ENCODE measurements at places on chromosomes 1 and 21.

DNA sequence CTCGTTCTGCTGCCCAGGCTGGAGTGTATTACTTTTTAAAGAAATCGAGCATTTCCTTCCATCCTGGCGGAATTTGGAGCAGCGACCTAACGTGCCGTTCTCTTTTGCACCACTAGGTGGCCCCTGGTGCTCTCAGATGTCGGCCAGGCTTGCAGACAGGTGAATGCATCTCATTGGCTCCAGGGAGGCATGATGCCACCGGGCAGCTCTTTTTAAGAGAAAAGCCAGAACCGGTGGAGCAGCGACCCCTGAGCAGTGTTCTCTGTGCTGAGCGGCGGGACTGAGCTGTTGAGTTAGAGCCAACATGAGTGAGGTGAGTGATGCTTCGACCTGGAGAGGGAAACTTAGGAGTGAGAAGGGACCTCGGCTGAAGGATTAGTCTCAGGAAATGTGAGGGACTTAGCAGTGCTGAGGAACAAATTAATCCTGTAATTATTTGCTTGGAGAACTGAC is at the start of gene PCP4:
TSS of gene PCP4 (plus strand) at position 241 of the 453 bp plus-strand sequence. CDS start at position 305, 64 bp downstream.
- H3K36me3 ChIP-seq: no peaks in the 10 kb centered on the region
- H3K4me1 ChIP-seq: peaks cover 6% of the 10 kb centered on the region
- H3K4me3 ChIP-seq: peak within 1 kb of the TSS; percentile 3
- peaks cover 25% of the 10 kb centered on the region for H3K27me3 ChIP-seq
- DNase-seq: peak; percentile 64

GRCh38 chr1:160753594-160753993 is 14.5 kb downstream of the SLAMF7 start:
- no peaks in the 10 kb centered on the region for H3K36me3 ChIP-seq
- no peak for DNase-seq
- no peak overlapping the region for H3K4me3 ChIP-seq
- no peak overlapping the region for H3K27ac ChIP-seq

- H3K27ac ChIP-seq: no peak overlapping the region
- H3K4me3 ChIP-seq: no peak overlapping the region
- no peak for DNase-seq
- peaks cover 10% of the 10 kb centered on the region for H3K4me1 ChIP-seq
- no peaks in the 10 kb centered on the region for H3K27me3 ChIP-seq
Measured at GRCh38 chr21:33302796-33303195, 22.0 kb upstream of the IFNAR1 start.

GRCh38 chr1:177873238-177873637 is 96.6 kb downstream of the SEC16B start:
- DNase-seq: no peak
- H3K27me3 ChIP-seq: peaks cover 56% of the 10 kb centered on the region
- no peak overlapping the region for H3K27ac ChIP-seq
- H3K4me1 ChIP-seq: peaks cover 21% of the 10 kb centered on the region
- H3K4me3 ChIP-seq: no peak overlapping the region

DNA sequence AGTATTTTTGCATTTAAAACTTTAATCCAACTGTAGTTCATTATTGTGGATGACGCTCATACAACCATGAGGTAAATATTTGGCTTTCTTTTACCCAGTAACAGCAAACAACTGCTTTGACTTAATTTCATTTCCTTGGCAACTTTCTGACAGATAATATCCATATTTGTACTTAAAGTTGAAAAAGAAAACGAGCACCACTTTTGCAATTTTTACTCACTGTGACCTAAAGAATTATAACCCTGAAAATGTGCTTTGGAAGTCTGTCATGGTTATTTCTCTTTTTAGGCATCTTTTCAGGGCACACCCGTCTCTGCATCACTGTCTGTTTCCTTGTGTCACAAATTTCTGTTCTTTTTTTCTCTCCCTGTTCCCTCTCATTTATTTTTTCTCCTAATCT is 918 bp upstream of the CD2 start:
- H3K4me3 ChIP-seq: no peak overlapping the region
- H3K36me3 ChIP-seq: no peaks in the 10 kb centered on the region
- H3K27ac ChIP-seq: no peak overlapping the region
- no peaks in the 10 kb centered on the region for H3K27me3 ChIP-seq
- no peak for DNase-seq

- no peak for DNase-seq
- no peak overlapping the region for H3K27ac ChIP-seq
- H3K4me1 ChIP-seq: no peaks in the 10 kb centered on the region
- no peak overlapping the region for H3K4me3 ChIP-seq
Measured at GRCh38 chr1:71350330-71350729, 269.5 kb upstream of the ZRANB2 start.

DNA sequence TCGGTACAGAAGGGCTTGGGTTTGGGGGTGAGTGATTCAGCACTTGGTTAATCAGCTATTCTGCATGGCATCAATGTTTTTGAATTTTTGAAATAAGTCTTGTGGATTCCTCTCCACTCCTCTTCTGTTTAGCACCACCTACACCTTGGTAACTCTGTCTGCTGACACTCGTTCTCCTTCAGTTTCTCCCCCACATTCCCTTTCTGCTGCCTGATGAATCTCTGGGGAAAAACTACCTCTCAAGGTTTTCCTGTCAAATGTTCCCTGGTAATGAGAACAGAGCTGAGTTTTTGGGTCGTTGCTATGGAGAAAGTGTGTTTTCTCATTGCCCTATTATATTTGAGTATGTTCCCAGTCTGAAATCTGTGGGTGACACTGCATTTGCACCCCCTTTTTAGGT is 108.2 kb downstream of the GABPA start:
- H3K4me1 ChIP-seq: peaks cover 2% of the 10 kb centered on the region
- no peak overlapping the region for H3K27ac ChIP-seq
- DNase-seq: no peak
- H3K4me3 ChIP-seq: no peak overlapping the region

DNA sequence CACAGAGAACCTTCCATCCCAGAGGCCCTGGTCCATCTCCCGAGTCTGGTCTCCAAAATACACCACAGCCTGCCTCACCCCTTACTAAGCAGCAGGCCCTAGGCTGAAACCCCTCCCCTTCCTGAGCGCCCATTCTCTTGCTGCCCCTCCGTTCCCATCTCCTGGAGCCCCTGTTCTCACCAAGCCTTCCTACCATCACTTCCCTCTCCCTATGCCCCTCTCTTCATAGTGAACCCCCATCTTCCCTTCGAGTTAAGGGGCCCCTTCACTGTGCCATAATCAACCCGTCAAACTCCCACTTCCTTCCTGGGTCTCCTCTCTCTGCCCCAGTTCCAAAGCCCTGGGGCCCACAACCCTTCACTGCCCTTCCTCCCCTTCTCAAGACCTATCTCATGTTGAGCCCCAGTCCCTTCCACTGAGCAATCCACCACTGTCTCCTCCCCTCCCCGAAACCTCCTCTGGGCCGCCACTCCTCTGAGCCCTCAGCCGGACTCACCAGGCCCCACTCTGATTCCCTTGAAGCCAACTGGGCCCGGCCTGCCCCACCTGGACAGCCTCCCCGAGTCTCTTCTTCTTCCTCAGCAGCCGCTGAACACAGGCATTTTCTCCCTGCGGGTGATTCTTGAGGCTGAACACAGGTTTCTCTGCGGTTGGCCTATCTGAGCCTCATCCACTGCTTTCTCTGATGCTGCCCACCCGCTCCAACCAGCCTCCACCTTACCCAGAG is 42.2 kb upstream of the WASF2 start:
- H3K27ac ChIP-seq: peak overlapping the region; percentile 49
- H3K4me1 ChIP-seq: peaks cover 26% of the 10 kb centered on the region
- peaks cover 9% of the 10 kb centered on the region for H3K36me3 ChIP-seq
- no peaks in the 10 kb centered on the region for H3K27me3 ChIP-seq
- no peak overlapping the region for H3K4me3 ChIP-seq

GRCh38 chr1:108590957-108591356 is 31.1 kb downstream of the EEIG2 start:
- no peaks in the 10 kb centered on the region for H3K27me3 ChIP-seq
- no peak overlapping the region for H3K4me3 ChIP-seq
- H3K36me3 ChIP-seq: no peaks in the 10 kb centered on the region
- no peak overlapping the region for H3K27ac ChIP-seq
- H3K4me1 ChIP-seq: peaks cover 18% of the 10 kb centered on the region
- DNase-seq: no peak

GRCh38 chr1:208942394-208943130 is 641.0 kb upstream of the CAMK1G start:
- no peak overlapping the region for H3K4me3 ChIP-seq
- H3K4me1 ChIP-seq: no peaks in the 10 kb centered on the region
- no peaks in the 10 kb centered on the region for H3K36me3 ChIP-seq
- no peaks in the 10 kb centered on the region for H3K27me3 ChIP-seq
- no peak for DNase-seq

- H3K4me3 ChIP-seq: no peak overlapping the region
- H3K36me3 ChIP-seq: peaks cover 2% of the 10 kb centered on the region
- H3K4me1 ChIP-seq: peaks cover 41% of the 10 kb centered on the region
- no peaks in the 10 kb centered on the region for H3K27me3 ChIP-seq
- DNase-seq: no peak
Measured at GRCh38 chr1:109931911-109932636, 21.4 kb downstream of the CSF1 start.

- peak overlapping the region; percentile 58 for H3K27ac ChIP-seq
- DNase-seq: no peak
- H3K4me1 ChIP-seq: peaks cover 32% of the 10 kb centered on the region
- no peak overlapping the region for H3K4me3 ChIP-seq
- no peaks in the 10 kb centered on the region for H3K36me3 ChIP-seq
- H3K27me3 ChIP-seq: no peaks in the 10 kb centered on the region
Measured at GRCh38 chr1:27518808-27519207, 28.8 kb upstream of the WASF2 start.

- no peak for DNase-seq
- peak overlapping the region; percentile 80 for H3K4me3 ChIP-seq
- H3K36me3 ChIP-seq: peaks cover 9% of the 10 kb centered on the region
- peaks cover 9% of the 10 kb centered on the region for H3K27me3 ChIP-seq
Measured at GRCh38 chr1:13699510-13699909, 478 bp upstream of the PRDM2 start.

- no peaks in the 10 kb centered on the region for H3K36me3 ChIP-seq
- no peak for DNase-seq
- H3K27me3 ChIP-seq: peaks cover 18% of the 10 kb centered on the region
- no peak overlapping the region for H3K4me3 ChIP-seq
- H3K27ac ChIP-seq: no peak overlapping the region
- H3K4me1 ChIP-seq: peaks cover 5% of the 10 kb centered on the region
Measured at GRCh38 chr1:203138066-203138465, 10.5 kb downstream of the ADORA1 start.

GRCh38 chr1:74822851-74823401 is 90.0 kb downstream of the TYW3 start:
- H3K27me3 ChIP-seq: no peaks in the 10 kb centered on the region
- H3K27ac ChIP-seq: no peak overlapping the region
- no peak overlapping the region for H3K4me3 ChIP-seq

DNA sequence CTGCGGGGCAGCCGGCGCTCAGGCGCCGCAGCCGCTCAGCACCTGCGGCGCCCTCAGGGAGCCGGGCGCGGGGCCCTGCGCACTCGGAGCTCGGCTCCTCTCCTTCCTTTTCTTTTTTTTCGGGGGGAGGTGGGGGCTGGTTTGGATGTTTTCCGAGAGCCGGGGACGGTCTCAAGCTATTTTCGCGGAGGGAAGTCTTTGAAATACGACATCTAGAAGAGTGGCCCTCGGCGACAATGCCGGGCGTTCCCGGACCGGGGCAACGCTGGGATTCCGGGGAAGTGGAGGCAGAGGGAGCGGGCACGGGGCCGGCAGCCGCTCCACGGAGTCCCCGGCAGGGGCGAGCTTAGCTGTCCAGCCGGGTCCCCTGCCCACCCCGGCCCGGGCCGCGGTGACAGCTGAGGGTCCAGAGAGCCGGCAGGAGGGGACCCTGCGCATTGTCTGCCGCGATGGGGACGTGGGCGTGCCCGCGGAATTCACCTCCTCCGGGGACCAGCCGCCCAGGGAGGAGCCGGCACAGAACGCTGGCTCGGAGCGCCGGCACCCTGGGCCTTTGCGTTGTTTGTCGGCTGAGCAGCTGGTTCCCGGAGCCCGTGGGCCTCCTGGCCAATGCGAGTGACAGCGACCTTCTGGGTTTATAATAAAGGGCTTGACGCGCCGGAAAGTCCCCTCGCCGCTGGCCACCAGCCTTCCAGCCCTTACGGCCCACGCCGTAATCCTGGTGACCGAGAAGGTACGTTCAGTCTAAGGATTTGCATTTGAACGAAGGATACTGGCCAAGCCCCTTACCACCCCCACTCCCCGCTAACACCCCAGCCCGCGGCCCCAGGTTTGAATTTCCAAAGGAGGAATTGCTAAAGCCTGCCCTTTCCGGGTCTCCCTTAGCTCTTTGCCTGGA is 582 bp downstream of the SLC37A1 start:
- H3K36me3 ChIP-seq: peaks cover 14% of the 10 kb centered on the region
- H3K27ac ChIP-seq: peak overlapping the region; percentile 93
- H3K4me1 ChIP-seq: peaks cover 43% of the 10 kb centered on the region
- no peaks in the 10 kb centered on the region for H3K27me3 ChIP-seq
- peak overlapping the region; percentile 74 for H3K4me3 ChIP-seq

GRCh38 chr1:42833981-42834380 is 12.4 kb upstream of the ZNF691 start:
- no peaks in the 10 kb centered on the region for H3K27me3 ChIP-seq
- no peak overlapping the region for H3K27ac ChIP-seq
- H3K4me1 ChIP-seq: peaks cover 9% of the 10 kb centered on the region
- H3K36me3 ChIP-seq: peaks cover 1% of the 10 kb centered on the region
- H3K4me3 ChIP-seq: no peak overlapping the region
- DNase-seq: no peak

- no peak for DNase-seq
- H3K4me3 ChIP-seq: no peak overlapping the region
- H3K27me3 ChIP-seq: no peaks in the 10 kb centered on the region
- no peaks in the 10 kb centered on the region for H3K36me3 ChIP-seq
Measured at GRCh38 chr1:73727036-73727435, 470.9 kb downstream of the LRRIQ3 start.

DNA sequence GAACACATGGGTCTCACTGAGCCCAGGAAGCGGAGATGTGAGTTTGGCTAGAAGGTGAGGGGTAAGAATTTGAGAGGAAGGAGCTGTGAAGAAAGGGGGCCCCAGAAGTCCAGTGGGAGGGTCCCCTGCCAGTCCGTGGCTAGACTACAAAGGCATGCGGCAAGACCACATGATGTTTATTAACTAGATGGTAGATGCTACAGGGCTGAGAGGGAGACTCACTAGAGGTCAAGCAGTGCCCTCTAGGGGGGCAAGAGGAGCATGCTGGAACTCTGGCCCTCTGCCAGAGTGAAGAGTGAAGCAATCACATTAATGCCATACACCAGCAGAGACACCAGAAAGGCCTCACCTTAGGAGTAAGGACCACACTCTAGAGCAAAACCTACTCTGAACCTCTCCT is 12.2 kb downstream of the KIAA0319L start:
- H3K4me1 ChIP-seq: peaks cover 5% of the 10 kb centered on the region
- no peak for DNase-seq
- peaks cover 24% of the 10 kb centered on the region for H3K36me3 ChIP-seq
- H3K4me3 ChIP-seq: no peak overlapping the region
- H3K27ac ChIP-seq: peak overlapping the region; percentile 92

- peaks cover 35% of the 10 kb centered on the region for H3K27me3 ChIP-seq
- H3K4me1 ChIP-seq: peaks cover 5% of the 10 kb centered on the region
- no peaks in the 10 kb centered on the region for H3K36me3 ChIP-seq
- H3K4me3 ChIP-seq: no peak overlapping the region
- no peak for DNase-seq
Measured at GRCh38 chr1:110291241-110292030, 47.7 kb upstream of the RBM15 start.

All from progenitor cell of endocrine pancreas (in vitro differentiated cells).